Suppressor macrophage treated with lipopolysaccharide for 4 hours (primary cell): ENCODE measurements at places on chromosomes 2 and 18.

- peak; percentile 47 for DNase-seq
These were observed 96.0 kb downstream of the HNMT start for GRCh38 chr2:138060301-138060635.

DNA sequence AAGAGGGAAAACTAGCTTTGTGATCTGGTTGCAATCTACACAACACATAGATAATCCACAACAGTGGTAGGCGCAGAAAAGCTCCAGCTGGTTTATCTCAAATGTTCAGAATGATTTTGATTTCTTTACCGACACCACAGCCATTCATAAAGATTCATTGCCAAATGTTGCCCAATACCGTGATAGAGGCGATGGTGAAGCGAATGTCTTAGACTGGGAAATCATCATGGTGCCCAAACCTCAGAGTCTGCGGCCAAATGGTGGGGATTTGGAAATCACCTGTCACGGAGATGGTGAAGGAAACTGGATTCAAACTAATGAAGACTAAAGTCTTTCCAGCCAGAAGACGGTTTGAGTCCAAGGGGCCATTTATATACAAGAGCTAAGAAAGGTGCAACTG lies 48.5 kb upstream of the CCDC150 start:
- DNase-seq = no peak

- DNase-seq = no peak
These were observed 148.0 kb downstream of the DNER start for GRCh38 chr2:229566370-229566769.

- DNase-seq = no peak
These were observed 15.1 kb downstream of the GMCL1 start for GRCh38 chr2:69844560-69844959.

GRCh38 chr2:39124746-39125057 lies 3.9 kb upstream of the SOS1 start:
- peak; percentile 44 for DNase-seq

DNA sequence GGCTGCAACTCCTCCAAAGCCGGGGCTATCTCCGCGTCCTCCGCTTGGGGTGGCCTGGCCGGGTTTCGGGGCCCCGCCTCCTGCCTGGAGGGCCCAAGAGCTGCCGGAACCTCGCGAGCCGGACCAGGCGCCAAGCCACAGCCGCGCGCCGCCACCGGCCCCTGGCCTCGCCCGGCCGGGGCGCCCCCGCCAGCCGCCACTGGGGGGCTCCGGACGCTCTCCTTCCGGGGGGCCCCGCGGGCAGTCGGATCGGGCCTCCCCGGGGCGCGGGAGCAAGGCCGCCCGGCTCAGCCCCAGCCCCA lies 17.4 kb upstream of the HAAO start:
- DNase-seq = peak; percentile 87

DNA sequence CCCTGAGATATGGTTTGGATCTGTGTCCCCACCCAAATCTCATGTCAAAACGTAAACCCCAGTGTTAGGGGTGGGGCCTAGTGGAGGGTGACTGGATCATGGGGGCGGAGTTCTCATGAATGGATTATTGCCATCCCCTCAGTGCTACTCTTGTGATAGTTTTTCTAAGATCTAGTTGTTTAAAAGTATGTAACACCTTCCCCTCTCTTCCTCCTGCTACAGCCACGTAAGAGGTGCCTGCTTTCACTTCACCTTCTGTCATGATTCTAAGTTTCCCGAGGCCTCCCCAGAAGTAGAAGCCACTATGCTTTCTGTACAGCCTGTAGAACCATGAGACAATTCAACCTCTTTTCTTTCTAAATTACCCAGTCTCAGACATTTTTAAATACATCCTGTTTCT lies 16.9 kb downstream of the PUM2 start:
- no peak for DNase-seq
